ENCODE measurements at places on chromosomes 7 and 10. TPM values are rescaled to one million over a fixed set of nuclear protein-coding genes. Genes with fewer than 3 reads are reported as not detected.

The CALCR gene
- total RNA-seq: not detected

The LRRC18 gene
- not detected for total RNA-seq

The NKX1-2 gene
- total RNA-seq: not detected

The CDC14C gene
- total RNA-seq: under 0.01 TPM

The TRIM50 gene
- not detected for total RNA-seq

The HYAL4 gene
- not detected for total RNA-seq

The WDR86 gene
- total RNA-seq: not detected

The SDK1 gene
- total RNA-seq: 1.6 TPM

The TBX20 gene
- 0.36 TPM for total RNA-seq

The ZNF503 gene
- 0.83 TPM for total RNA-seq

The RRP12 gene
- 21.5 TPM for total RNA-seq

The EPHA1 gene
- total RNA-seq: not detected

The SMKR1 gene
- total RNA-seq: not detected

The FAM25A gene
- not detected for total RNA-seq

The OLAH gene
- under 0.01 TPM for total RNA-seq

The H2AZ2 gene
- total RNA-seq: 162 TPM

The SYT15B gene
- 0.56 TPM for total RNA-seq

The KIAA1549 gene
- total RNA-seq: 1.3 TPM

The CUL1 gene
- total RNA-seq: 61.4 TPM

The MYH16 gene
- total RNA-seq: 0.18 TPM

The RAB19 gene
- total RNA-seq: not detected
